Brain (organoid and tissue), 16 donors: ENCODE measurements at places on chromosomes 12 and 14.
A peak's percentile ranks its signal among the peaks of the same experiment; 100 is the strongest.

DNA sequence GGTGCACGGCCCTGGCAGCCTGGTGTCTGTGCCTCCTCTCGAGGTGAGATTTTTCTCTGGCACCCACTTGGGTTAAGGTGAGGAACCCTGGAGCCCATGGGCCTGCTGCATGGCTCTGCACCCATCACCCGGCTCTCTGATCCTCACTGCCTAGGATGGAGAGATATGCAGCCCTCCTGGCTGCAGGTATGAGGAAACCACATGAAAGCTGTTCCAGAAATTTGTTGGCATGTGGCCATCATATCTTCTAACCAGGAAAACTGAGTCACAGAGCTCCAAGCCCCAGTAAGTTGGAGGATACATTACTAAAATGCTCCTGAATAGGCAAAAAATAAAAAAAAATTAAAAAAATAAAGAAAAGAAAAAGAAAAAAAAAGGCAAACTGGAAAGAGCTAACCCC is 39.3 kb upstream of the DDX11 start:
- no peak for DNase-seq

GRCh38 chr12:132631666-132632065 is 13.1 kb downstream of the P2RX2 start:
- no peak for DNase-seq

DNA sequence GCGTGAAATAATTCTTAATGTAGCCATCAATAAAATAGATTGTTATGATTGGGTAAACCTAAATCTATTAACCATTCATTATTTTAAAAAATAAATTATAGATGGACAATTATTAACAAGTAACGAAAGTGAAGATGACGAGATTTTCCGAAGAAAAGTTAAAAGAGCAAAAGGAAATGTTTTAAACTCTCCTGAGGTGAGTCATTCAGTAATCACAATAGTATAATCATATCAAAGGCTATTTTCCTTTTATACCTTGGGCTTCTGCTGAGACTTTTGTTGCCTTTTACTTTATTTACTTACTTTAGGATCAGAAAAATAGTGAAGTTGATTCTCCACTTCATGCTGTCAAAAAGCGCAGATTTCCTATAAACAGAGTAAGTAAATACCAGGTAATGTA is 45.6 kb downstream of the FANCM start:
- DNase-seq, result no peak

- DNase-seq, result no peak
These were observed 32.5 kb downstream of the NFYB start for GRCh38 chr12:104105461-104105860.

- DNase-seq, result no peak
These were observed 8.2 kb upstream of the RESF1 start for GRCh38 chr12:31951008-31951407.

- no peak for DNase-seq
These were observed 602.8 kb downstream of the ALG10 start for GRCh38 chr12:34625116-34625515.

DNA sequence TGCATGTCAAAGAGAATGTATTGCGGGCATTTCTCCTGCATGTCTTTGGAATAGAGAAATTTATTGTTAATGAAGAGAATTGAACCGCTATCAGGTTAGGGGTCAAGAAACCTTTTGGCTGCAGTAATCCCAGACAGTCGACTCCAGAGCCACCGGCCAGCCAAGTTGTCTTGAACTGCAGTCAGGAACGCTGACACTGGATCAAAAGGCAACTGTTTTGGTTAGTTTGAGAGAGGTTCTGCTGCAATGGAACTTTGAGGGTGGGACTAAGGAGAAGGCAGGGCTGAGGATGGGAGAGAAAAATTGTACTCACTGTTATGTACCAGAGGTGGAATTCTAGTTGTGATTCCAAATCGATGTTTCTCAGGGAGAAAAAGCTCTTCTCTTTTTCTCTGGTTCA is 28.2 kb downstream of the PPFIBP1 start:
- no peak for DNase-seq

DNA sequence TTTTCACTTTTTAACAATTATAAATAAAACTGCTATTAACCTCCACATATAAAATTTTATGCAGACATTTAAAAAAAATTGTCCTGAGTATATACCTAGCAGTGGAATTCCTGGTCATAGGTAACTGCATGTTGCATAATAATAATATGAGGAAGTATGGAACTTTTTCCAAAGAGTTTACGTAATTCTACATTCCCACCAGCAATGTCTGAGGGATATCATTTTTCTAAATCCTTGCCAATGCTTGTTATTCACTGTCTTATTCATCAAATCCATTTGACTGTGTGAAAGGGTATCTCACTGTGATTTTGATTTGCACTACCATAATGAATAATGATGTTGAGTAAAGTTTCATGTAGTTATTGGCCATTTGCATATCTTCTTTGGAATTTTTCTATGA is 393.8 kb downstream of the LRFN5 start:
- DNase-seq, result no peak

DNA sequence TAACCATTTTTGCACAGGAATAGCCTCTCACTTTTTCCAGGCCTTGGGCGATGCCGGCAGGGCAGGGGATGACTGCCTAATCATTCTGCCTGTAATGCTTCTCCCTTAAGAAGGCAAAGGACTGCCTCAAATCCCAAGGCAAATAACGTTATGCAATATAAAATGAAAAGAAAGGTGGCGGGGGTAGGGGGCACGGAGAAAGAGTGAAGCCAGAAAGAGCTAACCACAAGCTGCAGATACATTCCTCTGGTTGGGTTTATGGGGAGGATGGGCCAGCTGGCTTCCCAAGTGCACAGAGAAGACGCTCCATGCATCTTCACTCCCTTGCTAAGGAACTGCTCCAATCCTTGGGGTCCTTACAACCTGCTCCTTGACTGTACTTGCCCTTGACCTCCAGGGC is 229.5 kb downstream of the FOXN3 start:
- no peak for DNase-seq

GRCh38 chr12:54937376-54937775 is 47.2 kb downstream of the TESPA1 start:
- DNase-seq, result no peak

DNA sequence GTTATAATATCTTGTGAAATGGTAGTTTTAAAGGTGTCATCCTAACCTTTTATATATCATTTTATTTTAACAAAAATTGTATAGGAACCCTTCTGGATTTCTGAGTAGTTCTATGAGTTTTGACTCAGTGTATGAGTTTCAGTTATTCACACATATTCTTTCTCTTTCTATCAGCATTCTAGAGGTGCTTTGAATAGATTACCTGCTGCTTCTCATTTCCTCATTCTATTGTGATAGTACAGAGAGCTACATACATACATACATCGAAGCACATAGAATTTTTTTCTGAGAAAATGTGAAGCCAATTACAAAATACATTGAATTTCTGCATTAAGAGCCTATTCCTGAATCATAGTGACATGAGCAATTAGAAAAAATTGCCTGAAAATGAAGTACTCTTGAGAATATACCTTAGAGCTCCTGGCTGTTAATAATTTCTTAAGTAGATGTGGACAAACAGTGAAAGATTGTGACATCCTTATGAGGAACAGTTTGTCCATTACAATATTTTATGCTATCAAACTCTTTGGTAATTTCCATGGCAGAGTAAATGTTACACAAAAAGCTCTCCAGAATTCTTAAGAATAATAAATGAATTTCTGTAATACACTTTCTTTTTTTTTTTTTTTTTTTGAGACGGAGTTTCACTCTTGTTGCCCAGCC is 556.6 kb downstream of the TRHDE start:
- DNase-seq, result no peak

DNA sequence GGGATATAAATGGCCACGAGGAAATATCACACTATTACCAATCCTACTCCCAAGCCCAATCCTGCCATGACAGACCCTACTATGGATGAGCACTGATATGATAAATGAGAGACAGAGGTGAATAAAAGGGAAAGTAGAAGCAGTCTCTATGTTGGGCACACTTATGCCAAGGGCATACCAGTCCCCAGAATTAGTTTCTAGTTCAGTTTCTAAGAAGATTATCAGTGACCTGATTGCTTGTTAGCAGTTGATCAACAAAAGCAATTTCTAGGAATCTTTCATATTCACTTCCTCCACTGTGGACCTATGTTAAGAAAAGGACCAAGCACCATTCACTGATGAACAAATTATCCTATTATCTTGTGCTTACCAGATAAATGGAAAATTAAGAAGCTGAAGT is 20.0 kb downstream of the SCAF11 start:
- no peak for DNase-seq

DNA sequence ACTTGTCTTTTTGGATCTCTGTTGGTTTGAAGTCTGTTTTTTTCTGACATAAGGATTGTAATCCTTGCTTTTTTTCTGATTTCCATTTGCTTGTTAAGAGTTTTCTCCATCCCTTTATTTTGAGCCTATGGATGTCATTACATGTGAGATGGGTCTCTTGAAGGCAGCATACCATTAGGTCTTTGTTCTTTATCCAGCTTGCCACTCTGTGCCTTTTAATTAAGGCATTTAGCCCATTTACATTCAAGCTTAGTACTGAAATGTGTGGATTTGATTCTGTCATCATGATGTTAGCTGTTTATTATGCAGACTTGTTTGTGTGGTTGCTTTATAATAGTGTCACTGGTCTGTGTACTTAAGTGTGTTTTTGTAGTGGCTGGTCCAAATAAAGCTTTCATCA is 100.0 kb downstream of the CCDC91 start:
- peak; percentile 1 for DNase-seq

- peak; percentile 40 for DNase-seq
These were observed 162.6 kb downstream of the PPFIA2 start for GRCh38 chr12:81596558-81596957.

DNA sequence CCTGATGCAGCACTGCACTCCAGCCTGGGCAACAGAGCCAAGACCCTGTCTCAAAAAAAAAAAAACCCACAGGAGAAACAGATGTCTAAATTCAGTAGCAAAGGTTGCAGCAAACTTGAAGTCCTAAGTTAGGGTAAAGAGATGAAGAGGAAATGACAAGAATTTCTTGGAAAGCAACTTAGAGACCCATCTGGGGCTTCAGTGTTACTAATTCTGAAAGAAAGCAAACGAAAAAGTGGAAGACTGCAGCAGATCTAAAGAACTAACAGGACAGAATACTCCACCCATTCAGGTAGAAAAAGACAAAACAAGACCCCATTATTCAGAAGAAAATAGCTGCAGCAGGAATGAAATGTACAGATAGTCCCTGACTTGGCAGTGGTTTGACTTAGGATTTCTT is 31.9 kb downstream of the RESF1 start:
- DNase-seq, result no peak

GRCh38 chr14:100896369-100897060 is 7.0 kb downstream of the RTL1 start:
- DNase-seq, result no peak

DNA sequence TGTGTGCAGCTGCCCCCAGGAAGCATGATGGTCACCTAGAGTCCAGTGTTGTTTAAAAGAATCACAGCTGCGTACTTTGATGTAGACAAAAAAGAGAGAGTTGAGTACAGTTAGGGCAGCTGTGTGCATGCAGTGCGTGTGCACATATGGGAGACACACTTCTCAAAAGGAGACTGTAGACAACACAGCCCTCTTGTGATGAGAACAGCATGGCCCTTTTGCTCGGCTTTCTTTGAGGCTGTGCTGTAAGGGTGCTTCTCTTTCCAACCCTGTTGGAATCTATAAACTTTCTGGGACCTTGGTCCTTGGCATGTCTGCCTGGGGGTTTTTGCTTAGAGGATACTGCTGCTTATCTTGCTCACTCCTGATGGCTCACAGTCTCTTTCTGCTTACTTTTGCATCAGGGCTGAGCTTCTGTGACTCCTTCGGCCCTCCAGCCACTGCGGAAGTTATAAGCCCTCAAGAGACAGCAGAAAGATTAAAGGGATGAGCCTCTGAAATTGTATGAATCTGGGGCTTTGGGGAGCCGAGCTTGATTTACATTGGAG is 102.9 kb downstream of the DYRK2 start:
- DNase-seq, result no peak

DNA sequence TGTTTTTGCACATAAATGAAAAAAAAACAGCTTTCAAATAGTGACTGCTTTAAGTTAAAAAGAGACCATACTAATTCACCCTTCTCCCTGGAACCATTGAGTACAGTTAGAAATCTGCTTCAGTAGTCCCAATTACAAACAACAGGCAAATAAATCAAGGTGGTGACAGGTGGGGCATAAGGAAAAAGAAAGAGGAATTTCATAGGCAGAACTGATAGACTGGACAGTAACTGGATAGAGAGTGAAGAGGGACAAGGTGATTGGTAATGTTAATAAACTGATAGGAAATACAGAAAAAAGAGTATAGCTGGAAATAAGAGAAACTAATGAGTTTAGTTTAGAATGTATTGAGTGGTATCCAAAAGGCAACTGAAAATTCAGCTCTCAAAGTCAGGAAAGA is 56.0 kb downstream of the SLC41A2 start:
- no peak for DNase-seq
